Left kidney (tissue), 8 donors: ENCODE measurements at places on chromosomes 2 and 18.

GRCh38 chr2:7118606-7119131 is 201.5 kb downstream of the RNF144A start:
- DNase-seq, result no peak

GRCh38 chr18:5058768-5059695 is 138.0 kb downstream of the AKAIN1 start:
- no peak for DNase-seq

GRCh38 chr2:17299891-17300540 is 218.2 kb downstream of the RAD51AP2 start:
- no peak for DNase-seq

- DNase-seq, result peak; percentile 61
These were observed 56.1 kb downstream of the SF3B1 start for GRCh38 chr2:197378494-197379307.

DNA sequence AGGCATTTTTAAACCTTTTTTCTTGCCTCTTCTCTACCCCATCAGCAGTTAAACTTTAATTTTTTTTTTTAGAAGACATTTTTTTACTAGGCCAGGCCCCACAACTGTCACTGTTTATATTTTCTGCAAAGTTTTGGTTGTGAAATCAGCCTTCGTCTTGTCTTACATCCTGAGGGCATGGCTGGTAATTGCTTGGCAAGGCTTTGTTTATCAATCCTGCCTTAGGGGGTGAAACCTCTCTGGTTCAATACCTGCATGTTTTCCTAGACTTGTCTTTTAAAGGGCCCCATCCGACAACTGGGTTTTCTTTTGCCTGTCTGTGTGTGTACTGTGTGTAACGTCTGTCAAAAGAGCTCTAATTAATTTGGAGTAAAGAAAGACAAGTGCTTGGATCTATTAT is 330.0 kb upstream of the CWC22 start:
- DNase-seq, result no peak
